Sigmoid colon (tissue), 7 donors: ENCODE measurements at places on chromosomes 3 and 15.

DNA sequence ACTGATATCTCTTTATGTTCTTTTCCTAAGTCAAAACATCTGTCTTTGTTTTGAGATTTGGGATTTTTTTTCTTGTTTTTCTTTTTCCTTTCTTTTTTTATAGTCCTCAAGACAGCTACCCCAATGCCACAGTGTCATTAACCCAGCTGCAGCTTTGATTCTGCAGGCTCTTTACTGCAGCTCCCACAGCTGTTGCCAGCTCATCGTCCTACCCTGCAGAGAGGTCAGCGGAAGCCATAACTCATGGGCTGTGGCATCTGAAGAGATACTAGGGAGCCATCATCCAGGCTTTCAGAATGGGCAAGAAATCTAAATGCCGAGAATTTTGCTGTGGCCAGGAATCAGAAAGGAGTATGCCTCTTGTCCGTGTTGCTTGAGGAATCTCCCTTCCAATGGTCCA lies 44.3 kb upstream of the SLC24A5 start:
- DNase-seq: no peak

- DNase-seq: no peak
Observed at GRCh38 chr3:81005992-81006391, 755.5 kb downstream of the GBE1 start.

DNA sequence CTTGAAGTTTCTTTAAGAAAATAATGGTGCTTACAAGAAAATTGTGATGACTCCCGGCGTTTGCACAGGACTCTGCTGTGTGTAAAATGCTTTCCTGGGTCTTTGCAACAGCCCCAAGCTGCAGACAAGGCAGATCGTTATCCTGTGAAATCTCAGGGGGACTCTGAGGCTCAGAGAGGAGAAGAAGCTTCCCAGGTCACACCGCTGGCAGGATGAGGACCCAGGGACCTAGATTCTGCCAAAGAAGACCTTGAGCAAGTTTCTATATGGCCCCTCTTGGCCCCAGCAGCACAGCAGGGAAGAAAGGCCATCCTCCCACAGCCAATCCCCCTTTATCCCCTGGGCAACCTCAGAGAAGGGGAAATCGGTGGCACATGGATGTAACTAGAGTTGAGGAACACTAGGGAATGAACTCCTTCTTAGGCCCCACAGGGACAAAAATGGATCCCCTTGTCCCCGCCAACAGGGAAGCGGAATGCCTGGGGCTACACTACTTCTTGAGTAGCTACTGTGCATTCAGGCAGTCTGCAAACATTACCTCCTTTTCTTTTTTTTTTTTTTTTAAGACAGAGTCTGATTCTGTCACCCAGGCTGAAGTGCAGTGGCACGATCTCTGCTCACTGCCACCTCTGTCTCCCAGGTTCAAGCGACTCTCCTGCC lies 72.8 kb downstream of the CPN2 start:
- DNase-seq: peak; percentile 54

DNA sequence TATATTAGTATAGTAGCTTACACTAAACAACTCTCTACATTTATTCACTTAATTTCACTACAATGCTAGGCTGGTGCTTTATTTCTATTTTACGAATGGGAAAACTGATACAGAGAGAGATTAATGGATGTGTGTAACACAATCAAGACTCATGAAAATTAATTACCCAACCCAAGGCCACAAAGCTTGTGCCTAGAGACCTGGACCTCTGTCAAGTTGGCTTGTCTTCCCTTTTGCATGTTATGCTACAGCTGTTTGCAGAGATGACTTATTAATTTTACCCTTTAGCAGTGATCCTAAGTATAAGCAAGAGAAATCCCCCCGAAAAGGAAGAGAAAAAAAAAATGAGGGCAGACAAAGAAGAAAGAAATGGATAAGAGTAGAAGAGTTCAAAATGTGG lies 162.5 kb downstream of the C3orf38 start:
- no peak for DNase-seq

GRCh38 chr3:32556332-32556731 lies 14.3 kb downstream of the DYNC1LI1 start:
- DNase-seq: no peak

DNA sequence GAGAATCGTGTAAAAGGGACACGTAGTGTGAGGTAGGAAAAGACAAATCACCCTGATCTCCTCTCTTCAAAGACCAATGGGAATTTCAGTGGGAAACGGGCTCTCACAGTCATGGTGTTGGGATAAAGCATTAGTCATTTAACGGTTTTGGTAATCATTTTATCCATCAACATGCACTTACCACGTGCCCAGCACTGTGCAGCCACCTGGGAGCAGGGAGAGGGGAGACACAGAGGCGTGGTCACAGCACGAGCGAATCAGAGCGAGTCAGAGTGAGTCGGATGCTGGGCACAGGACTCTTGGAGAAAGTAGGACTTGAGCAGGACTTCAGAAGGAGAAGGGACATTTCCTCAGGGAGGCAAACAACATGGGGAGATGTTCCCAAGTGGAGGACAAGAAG lies 130.8 kb downstream of the MINAR1 start:
- no peak for DNase-seq
